ENCODE measurements at places on chromosomes 13 and 19. TPM values are rescaled to one million over a fixed set of nuclear protein-coding genes. Genes with fewer than 3 reads are reported as not detected.
A peak's percentile ranks its signal among the peaks of the same experiment; 100 is the strongest.

Gene MEDAG
- polyA plus RNA-seq: 6.6 TPM

Gene ANGPTL4
- 0.97 TPM for polyA plus RNA-seq

Gene PRTN3
- polyA plus RNA-seq: 0.22 TPM

Gene ZNF829
- polyA plus RNA-seq: 2.6 TPM

Gene PODNL1
- 1.6 TPM for polyA plus RNA-seq

Gene ZNF541
- 0.19 TPM for polyA plus RNA-seq

- DNase-seq: no peak
Observed at GRCh38 chr19:46537136-46538097, 41.8 kb upstream of the PNMA8B start.

DNA sequence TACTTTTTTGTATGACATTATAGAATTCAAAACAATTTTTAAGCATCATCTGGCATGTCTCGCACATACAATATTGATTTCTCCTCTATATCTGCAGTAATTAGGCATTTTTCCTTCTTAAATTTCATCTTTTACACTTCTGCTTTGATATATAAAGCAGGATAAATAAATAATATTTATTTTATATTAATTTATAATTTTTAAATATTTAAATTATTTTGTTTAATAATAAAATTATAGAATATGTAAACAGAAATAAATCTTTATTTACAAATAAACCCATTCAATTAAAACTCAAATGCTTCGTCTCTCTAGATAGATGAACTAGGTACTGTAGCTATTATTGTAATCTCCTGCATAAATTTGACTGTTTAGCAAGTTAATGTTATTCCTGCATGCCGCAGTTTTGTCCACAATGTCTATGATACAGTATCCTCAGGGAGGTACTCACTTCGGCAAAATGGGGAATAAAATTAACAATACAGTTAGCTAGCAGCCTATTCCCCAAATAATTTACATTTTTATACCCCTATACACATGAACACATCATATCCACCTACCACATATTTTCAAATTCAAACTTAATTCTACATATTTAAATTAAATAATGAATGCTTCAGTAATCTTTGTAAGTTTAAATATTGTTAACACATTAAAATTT is 473.6 kb upstream of the SLC10A2 start:
- DNase-seq: no peak

DNA sequence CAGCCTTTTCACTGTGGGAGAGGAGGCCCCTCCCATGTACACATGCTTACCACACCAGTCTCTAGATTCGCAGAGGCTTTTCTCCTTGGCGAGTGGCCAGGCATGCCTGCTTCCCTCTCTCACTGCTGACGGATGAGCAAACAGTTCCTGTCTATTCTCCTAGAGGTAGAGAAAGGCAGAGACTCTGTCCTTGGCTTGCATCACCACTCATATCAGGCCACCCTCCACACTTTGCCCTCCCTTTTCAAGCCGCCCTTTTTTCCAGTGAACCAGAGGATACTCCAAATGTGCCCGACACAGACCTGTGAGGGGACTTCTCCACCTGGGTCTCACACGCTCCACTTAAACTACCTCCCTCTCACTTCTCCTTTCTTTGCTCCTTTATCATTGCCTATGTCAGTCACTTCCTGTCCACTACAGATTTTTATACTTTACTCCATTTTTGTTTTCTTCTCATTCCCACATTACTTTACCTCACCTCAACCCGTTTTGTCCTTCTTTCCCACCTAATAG is 284.6 kb downstream of the DNAJC15 start:
- peak; percentile 91 for DNase-seq

GRCh38 chr13:60627071-60627686 is 230.2 kb downstream of the TDRD3 start:
- DNase-seq: peak; percentile 4

GRCh38 chr13:108733022-108733560 is 103.7 kb downstream of the MYO16 start:
- no peak for DNase-seq

DNA sequence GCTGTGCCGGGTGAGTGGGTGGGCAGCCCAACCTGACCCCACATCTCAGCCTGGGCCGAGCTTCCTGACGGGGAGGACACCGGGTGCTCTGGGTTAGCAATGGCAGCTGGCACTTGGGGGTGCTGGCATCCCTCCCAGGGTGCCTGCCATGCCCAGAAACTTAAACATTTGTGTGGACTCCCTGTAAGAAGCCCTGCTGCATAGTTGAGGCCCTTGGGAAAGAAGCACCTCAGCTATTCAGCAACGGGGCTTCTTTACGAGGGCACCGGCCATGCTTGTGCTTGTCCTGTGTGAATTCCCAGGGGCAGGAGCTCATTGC is 33.8 kb upstream of the MEDAG start:
- DNase-seq: no peak

GRCh38 chr13:110590577-110590976 is 24.8 kb upstream of the NAXD start:
- no peak for DNase-seq

- DNase-seq: no peak
Observed at GRCh38 chr19:14048443-14049153, 13.3 kb downstream of the PALM3 start.

DNA sequence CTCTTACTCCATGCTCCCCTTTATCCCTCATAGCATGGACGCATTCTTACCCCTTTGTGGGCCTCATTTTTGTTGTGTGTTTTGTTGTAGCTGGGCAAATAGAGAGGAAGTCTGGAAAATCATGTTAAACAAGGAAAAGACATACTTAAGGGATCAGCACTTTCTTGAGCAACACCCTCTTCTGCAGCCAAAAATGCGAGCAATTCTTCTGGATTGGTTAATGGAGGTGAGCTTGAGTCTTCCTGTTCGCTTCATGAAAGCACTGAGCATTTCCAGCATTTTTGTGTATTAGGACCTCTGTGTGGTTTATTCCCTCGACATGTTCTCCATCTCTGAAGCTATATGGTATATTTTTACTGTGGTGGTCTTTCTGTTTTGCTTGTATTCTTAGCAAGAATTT is 5.5 kb downstream of the CCNE1 start:
- DNase-seq: no peak

DNA sequence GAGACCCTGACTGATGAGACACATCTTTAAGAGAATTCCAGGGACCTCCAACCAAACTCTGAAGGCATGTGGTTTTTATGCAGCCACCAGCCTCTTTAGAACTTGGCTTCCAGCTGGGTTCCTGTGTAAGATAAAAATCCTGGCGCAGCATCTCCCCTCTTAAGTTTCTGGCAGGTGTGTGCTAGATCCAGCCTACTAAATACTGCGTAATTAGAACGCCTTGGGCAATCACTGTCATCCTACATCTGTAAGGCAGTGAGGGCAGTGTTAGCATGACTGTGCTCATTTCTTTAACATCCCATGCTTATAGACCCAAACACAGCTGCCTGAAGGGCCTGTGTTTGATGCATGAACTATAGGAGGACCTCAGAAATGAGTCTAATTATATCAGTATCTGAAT is 173.5 kb upstream of the OBI1 start:
- DNase-seq: no peak

All from large intestine (tissue), 12 donors.